ENCODE measurements at places on chromosomes 2 and 18.

DNA sequence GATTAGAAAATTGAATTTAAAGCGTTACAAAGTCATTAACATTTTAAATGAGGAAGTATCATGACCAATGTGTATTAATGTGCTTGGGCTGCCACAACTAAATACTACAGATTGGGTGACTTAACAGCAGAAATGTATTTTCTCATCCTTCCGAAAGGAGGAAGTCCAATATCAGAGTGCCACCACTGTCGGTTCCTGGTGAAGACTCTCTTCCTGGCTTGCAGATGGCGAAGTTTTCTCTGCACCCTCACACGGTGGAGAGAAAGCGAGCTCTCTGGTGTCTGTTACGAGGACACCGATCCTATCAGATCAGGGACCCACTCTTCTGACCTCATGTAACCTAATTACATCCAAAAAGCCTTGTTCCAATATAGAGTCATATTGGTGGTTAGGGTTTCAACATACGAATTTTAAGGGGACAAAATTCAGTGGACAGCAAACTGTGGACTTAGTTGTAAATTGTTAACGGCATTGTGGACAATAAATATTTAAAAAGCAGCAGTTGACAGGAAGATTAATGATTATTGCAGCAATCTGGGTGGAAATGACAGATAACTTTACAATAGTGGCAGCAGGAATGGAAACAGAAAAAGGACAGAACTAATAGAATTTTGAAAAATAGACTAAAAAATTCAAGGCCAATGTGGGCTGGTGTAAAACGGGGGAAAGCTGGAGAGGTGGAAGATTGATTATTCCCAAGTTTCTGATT is 35.1 kb upstream of the CYRIA start:
- no peak for DNase-seq

DNA sequence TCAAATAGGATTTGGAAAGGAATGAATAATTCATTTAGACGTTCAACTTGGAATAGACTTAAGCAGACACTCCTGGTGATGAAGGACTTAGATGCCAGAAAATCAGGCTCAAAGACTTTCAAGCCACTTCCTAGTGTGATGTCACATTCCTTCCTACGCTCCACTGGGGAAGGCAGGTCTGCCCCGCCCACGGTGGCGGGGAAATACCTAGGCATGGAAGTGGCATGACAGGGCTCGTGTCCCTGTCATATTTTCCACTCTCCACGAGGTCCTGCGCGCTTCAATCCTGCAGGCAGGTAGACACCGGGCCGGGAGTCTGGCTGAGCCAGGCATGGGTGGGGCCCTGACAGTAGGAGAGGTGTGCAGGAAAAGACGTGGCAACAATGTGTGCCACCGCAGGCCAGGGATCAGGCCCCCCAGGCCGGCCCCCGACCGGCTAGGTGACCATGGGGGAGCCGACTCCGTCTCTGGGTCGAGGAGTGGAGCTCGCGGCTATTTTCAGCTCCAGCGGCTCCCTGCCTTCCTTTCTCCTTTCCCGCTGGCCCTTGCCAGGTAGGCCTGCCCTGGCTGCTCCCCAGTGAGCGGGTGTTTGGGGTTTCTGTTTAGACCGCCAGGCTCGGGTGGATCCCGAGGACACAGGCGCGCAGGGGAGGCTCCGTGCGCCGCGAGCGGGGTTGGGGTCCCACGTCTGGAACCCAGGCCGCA is at the start of gene IL1RL2:
Gene IL1RL2 (plus strand): TSS at position 233 of the 705 bp plus-strand sequence. CDS start 845 bp downstream, outside the sequence.
- DNase-seq: no peak

GRCh38 chr2:230244211-230244610 is 18.7 kb downstream of the SP140 start:
- DNase-seq: no peak

DNA sequence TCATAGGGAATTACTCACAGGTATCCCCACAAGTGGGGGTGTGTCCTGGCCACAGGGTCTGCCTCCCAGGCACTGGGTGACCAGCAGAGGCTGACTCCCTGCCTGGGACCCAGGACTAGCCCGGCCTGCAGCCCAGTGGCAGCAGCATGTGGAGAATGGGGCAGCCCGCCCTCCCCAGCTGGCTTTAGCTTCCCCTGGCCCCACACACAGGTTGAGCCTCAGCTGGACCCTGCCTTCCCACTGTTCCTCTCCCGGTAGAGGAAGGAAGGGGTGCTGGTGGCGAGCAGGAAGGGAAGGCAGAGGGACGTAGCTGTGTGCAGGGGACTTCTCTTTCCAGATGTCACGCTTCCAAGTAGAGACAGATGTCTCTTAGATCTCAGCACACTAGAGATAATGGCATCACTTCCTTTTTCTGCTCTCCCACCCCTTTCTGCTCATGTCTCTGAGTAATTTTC is 51.4 kb downstream of the EMILIN2 start:
- DNase-seq: no peak

DNA sequence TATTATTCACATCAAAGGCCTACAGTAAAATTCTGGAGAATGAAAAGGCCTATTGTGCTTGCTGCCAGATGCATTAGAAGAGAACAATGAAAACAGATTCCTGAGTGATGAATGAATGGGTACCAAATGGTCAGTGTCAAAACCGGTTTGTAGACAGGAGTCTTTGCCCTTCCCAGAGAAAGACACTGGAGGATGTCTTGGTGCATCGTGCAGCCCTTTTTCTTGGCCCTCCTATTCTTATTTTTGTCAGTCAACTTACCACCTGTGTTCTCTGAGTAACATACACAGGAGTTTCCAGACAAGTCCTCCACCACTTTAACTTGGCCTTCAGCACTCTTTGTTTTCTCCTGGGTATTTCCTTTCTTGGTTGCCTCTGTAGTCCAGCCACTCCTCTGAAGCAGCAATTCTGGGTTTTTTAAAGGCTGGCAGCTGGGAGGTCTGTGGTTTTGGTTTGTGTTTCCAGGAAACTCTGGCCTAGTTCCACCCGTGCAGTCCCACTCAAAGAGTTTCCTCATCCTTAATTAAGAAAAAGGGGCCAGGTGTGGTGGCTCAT is 29.4 kb downstream of the PSTPIP2 start:
- DNase-seq: no peak

- no peak for DNase-seq
Measured at GRCh38 chr2:176763851-176764404, 448.7 kb upstream of the HNRNPA3 start.

DNA sequence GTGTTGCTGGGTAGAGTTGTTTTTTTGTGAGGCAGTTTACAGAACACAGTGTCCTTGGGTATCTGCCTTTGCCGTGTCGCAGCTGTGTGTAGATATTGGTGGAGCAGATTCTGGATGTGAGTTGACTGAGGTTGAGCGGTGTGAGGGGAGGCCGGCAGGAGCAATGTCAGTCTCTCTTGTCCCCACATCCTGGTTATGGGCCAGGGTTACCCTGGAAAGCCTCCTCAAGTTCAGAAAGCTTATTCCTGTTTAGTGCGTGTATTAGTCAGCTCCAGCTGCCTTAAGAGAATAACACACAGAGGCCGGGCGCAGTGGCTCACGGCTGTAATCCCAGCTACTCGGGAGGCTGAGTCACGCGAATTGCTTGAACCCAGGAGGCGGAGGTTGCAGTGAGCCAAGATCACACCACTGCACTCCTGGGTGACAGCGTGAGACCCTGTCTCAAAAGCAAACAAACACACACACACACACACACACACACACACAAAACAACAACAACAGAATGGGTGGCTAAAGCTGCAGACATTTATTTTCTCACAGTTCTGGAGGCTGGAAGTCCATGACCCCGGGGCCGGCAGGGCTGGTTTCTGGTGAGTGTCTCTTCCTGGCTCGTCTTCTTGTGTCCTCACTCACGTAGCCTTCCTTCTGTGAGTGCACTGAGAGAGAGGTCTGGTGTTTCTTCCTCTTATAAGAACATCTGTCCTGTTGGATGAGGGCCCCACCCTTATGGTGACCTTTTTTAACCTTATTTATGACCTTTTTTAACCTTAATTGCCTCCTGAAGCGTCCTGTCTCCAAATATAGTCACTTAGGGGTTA is 5.1 kb downstream of the NCK2 start:
- DNase-seq: no peak

DNA sequence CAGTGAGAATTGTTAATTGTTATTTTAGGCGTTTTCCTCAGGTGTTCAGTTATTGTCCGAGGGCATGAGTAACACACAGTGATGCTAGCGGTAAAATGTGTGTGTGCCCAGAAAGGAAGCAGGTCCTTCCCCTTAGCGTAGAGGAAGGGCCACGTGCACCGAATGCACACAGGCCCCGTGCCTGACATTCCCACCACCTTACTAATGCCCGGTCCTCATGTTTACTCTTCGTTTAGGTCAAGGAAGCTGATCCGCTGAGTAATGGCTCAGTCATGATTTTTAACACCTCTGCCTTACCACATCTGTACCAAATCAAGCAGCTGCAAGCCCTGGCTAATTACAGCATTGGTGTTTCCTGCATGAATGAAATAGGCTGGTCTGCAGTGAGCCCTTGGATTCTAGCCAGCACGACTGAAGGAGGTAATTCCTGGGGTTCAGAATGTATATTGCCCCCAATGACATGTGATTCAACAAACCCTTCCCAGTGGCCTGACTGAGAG is 76.7 kb downstream of the MERTK start:
- DNase-seq: no peak

GRCh38 chr2:86033751-86034692 is 71.7 kb downstream of the POLR1A start:
- DNase-seq: no peak

- DNase-seq: no peak
Measured at GRCh38 chr2:220489121-220489520, 861.7 kb downstream of the SLC4A3 start.

DNA sequence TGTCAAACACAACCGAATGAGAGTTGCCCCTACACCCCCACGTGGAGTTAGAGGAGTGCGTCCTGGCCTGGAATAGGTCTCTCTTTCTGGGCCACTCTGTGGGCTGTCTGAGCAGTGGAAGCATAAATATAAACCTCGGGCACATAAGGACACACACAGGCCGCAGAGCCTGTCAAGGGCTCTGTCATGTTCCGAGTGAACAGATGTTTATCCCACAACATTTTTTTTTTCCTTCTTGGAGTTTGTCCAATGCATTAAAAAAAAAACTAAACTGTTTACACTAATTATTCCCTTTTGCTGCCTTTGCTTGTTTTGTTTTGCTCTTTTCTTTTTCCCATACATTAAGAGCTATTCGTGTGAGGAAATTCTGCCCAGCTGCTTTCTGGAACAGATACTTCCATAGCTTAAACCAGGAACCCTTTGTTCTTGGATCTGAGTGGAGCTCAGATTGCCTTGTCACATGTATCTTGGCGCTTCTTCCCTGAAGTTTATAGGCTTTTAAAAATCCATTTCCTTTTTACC is 228.3 kb upstream of the FOSL2 start:
- no peak for DNase-seq

DNA sequence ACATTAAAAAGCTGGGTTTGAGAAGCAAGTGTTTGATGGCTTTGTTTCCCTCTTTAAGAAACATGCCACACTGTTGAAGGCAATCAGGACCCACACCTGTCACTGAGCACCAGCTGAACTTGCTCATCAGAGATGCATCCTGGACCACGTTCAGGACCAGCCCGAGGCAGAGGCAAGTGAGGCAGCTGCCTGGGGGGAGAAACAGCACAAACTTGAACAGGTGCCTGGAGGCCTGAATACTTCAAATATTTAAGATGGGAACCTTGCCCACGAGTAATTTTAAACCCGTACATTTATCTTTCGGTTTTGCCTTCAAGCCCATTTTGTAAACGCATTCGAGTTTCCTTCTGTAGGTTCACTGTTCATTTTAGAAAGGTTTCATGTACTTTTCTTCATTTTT is 421.3 kb downstream of the NYAP2 start:
- no peak for DNase-seq

GRCh38 chr2:69033461-69034095 is 20.6 kb downstream of the ANTXR1 start:
- DNase-seq: no peak

DNA sequence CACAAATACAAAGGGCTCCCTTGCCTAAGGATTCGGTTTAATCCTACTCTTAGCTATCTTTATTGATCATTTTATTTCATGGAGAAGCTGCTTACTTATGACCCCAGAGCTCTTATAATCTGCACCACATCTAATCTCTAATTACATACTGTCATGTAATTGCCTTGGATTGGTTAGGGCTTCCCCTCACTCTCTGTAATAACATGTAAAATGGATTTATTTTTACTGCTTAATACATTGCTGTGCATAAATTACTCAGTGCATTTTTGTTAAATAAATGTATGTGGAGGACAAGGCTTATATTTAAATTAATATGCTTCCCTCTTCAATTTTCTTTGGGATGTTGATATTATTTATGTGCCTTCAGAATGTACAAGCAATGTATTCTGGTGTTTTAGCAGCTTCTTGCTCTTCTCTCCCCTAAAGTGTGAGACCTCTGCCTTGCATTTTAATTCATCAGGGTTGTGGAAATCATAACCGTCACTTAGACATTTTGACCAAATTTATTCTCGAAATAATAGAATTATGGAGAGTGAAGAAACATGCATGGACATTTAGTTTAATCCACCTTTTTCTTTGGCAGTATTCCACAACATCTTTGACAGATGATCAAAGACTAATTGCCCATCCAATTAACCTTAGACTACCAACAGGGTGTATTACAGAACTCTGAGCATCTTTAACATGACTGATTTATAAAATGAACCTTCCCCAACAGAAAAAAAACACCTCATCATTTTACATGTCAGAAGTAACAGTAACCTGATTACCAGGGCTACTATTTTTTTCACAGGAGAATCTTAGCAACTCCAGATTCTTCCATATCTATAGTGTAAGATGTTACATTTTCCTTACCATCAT is 692.6 kb downstream of the LRRTM4 start:
- DNase-seq: no peak

DNA sequence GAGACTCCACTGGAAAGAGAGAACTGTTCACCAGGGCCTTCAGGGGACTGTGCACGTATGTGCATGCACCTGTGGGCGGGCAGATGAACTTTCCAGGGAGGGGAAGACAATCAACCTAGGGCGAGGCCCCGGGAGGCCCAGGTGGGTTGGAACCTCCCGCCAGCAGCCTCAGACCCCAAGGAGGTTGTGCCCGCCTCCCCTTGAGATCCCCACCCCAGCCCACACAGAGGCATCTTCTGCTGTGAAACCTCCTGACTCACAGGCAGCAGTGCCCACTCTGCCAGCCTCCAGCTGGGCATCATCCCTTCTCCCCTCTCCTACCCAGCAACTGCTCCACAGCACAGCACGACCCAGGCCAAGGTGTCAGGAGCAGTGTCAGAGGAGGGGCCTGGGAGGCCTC is 54.4 kb downstream of the FAM178B start:
- no peak for DNase-seq

DNA sequence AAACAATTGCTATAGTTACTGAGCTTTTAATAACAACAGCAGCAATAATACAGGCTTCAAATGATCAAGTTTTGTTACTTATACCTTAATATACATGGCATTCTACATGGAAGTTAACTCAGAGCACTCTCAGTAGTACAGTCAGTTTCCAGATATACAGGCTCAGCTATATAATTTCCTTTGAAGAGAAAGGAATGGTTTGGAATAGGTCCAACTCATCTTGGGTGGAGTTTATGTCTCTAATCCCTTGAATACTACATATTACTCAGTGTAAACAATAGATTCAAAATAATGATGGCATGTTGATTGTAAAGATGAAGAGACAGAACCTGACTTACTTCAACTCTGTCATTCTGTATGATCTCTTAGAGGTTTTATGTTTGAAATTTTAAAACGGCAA is 174.9 kb downstream of the EPHA4 start:
- DNase-seq: no peak

GRCh38 chr2:59080451-59081181 is 839.5 kb upstream of the FANCL start:
- DNase-seq: no peak
